ENCODE measurements at places on chromosomes 5 and 9. TPM values are rescaled to one million over a fixed set of nuclear protein-coding genes. Genes with fewer than 3 reads are reported as not detected.

- no peak for DNase-seq
These were observed 85.0 kb downstream of the MEGF10 start for GRCh38 chr5:127375544-127376091.

- no peak for DNase-seq
These were observed 116.2 kb upstream of the RAPGEF1 start for GRCh38 chr9:131856105-131856504.

DNA sequence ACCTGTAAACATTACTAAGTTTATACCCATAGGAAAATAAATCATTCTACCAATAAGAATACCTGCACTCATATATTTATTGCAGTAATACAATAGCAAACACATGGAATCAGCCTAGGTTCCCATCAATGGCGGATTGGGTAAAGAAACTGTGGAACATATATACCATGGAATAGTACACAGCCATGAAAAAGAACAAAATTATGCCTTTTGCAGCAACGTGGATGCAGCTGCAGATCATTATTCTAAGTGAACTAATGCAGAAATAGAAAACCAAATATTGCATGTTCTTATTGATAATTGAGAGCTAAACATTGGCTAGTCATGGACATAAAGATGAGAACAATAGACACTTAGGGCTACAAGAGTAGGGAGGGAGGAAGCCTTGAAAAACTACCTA lies 667.4 kb upstream of the WWC1 start:
- DNase-seq = no peak

- no peak for DNase-seq
These were observed 147.8 kb downstream of the CACNA1B start for GRCh38 chr9:138025417-138025816.

GRCh38 chr5:166602271-166602670 lies 1689.2 kb upstream of the WWC1 start:
- DNase-seq = no peak

GRCh38 chr5:4511996-4512656 lies 628.0 kb upstream of the ADAMTS16 start:
- DNase-seq = no peak

DNA sequence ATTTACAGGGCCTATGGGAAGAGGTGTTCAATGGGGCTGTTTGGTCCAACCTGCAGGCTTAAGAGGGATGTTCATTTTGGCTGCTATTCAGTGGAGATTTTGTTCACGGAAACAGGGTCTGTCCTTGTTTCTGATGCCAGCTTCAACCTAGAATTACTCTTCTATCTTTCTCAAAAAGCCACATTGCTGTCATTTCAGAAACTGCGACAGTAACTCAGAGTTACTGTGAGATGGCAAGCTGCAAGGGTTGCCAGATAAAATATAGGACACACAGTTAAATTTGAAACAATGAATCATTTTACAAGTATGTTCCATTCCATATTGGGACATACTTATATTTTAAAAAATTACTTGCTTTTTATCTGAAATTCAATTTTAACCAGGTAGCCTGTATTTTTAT lies 128.0 kb downstream of the NPR3 start:
- no peak for DNase-seq

- no peak for DNase-seq
These were observed 118.1 kb upstream of the CCDC112 start for GRCh38 chr5:115414406-115415142.

- no peak for DNase-seq
These were observed 31.3 kb upstream of the GRIA1 start for GRCh38 chr5:153459051-153459743.

DNA sequence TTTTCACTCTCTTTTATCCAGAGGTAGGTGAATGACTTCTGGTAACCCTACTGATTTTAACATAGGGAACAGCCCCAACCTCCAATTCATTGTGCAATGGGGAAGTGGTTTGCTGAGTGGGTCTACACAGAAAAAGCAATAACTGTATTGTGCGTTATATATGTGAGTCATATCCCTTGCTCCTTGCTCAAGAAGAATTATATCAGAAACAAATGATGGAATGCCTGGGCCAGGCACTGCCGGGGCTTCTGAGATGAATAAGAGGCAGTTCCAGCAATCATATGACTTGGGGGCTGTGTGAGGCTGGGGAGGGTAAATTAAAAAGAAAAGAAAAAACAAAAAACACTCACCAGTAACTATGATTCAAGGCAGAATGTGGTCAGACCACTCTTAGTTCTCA lies 79.2 kb upstream of the ABCA1 start:
- no peak for DNase-seq

DNA sequence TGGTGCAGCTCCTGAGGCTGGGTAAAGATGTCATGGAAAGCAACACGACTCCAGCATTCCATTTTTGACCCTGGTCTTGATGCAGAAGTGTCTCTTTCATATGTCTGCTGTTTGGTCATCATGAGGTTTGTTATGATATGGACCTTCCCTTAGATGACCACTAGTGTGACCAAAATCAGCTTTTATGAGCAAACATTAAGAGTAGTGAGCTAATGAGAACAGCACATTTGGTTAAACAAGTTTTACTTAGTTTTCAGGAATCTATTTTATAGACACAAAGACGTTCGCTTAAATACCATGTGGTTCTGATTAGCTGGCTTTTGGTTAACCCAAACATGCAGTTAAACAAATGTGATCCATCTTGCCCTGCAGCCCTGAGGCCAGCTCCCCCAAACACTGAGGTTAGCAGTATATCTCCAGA lies 56.7 kb upstream of the ACTBL2 start:
- DNase-seq = no peak

DNA sequence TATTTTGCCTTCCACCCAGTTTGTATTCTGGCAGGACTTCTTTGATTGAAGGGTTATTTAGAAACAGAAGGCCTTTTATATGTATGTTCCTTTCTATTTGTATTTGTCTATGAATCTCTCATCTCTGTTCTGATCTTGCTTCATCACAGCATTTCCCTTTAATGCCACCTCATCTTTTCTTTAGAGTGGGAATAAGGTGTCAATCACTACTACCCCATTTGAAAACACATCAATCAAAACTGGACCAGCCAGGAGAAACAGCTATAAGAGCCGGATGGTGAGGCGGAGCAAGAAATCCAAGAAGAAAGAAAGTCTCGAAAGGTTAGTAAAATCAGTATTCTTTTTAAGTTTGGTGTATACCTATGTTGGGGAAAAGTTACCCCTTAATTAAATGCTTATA lies 36.3 kb downstream of the CD180 start:
- no peak for DNase-seq

DNA sequence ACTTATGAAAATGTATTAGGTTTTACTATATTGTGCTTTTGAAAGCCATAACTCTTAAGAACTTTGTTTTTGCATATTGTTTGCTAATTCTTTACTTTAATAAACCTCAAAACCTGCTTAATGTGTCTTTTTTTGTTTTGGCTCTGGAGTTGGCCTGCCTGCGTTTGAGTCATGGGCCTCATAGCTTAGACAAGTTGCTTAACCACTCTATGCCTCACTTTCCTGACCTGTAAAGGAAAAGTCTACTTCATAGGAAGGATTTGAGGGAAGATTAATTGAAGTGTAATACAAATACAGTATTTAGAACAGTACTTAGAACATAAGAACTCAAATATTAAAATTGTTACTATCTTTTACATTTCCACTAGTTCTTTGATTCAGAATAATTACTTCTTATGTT lies 10.3 kb downstream of the SMIM32 start:
- DNase-seq = no peak

- DNase-seq = no peak
These were observed 236.9 kb downstream of the ARRDC3 start for GRCh38 chr5:91146230-91146629.

GRCh38 chr5:144944936-144945335 lies 774.3 kb downstream of the KCTD16 start:
- DNase-seq = no peak

DNA sequence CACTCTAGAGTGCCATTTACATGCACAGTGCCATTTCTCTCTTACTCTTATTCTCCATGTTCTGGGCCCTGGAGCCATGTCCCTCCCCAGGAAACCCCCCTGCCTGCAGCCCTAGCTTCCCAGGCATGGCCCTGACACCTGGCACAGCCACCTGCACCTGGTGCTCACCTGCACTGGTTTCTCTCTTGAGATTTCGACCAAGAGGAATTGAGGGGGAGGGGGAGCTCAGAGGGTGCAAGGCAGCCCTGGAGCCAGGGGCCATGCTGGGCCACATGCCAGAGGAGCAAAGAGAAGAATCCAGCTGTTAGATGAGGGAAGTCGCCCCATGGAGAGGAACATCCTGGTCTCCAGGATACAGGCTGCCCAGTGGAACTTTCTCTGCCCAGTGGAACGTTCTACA lies 65.0 kb upstream of the RAPGEF1 start:
- DNase-seq = no peak

- DNase-seq = no peak
These were observed 46.6 kb downstream of the SPATA31D1 start for GRCh38 chr9:82034956-82035731.

- no peak for DNase-seq
These were observed 143.9 kb downstream of the CACNA1B start for GRCh38 chr9:138021251-138022056.

DNA sequence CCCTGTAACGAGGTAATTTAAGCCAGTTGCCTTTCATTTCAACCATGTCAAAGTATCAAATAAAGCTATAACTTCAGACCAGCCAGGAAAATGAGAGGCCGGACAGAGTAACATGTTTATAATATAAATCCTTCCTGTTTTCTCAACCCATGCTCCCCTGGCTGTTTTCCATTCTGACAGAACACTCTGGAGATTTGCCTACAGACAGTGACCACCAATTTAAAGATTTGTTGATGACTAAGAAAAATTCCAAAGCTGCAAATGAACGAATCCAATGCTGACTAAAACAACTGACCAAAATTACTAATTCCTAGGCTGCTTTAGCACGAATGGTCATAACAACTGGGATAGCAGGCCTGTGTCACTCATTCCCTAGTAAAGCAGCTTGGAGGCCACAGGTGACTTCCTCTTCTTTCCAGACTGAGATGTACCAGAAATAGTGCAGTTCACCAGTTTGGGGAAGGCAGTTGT lies 141.4 kb downstream of the AOPEP start:
- DNase-seq = no peak

GRCh38 chr9:28320616-28321015 lies 747.3 kb upstream of the C9orf72 start:
- no peak for DNase-seq

- no peak for DNase-seq
These were observed 78.9 kb upstream of the ZNF462 start for GRCh38 chr9:106784076-106784475.

DNA sequence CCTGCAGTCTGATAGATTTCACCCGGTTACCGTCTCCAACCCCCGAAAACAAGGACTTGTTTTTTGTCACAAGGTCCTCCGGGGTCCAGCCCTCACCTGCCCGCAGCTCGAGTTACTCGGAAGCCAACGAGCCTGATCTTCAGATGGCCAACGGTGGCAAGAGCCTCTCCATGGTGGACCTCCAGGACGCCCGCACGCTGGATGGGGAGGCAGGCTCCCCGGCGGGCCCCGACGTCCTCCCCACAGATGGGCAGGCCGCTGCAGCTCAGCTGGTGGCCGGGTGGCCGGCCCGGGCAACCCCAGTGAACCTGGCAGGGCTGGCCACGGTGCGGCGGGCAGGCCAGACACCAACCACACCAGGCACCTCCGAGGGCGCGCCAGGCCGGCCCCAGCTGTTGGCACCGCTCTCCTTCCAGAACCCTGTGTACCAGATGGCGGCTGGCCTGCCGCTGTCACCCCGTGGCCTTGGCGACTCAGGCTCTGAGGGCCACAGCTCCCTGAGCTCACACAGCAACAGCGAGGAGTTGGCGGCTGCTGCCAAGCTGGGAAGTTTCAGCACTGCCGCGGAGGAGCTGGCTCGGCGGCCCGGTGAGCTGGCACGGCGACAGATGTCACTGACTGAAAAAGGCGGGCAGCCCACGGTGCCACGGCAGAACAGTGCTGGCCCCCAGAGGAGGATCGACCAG lies 121.3 kb downstream of the DAB2IP start:
- DNase-seq = no peak

- DNase-seq = no peak
These were observed 21.5 kb upstream of the PLEKHG4B start for GRCh38 chr5:70440-70839.

GRCh38 chr9:94287877-94288513 lies 28.9 kb downstream of the ZNF169 start:
- DNase-seq = no peak

Gene SLC34A3
- total RNA-seq = 0.15 TPM

Gene SLC36A3
- not detected for total RNA-seq

Gene GZMA
- total RNA-seq = not detected

Gene LCN15
- total RNA-seq = 0.76 TPM

Gene BAAT
- 0.25 TPM for total RNA-seq

Gene PKD2L2
- total RNA-seq = not detected

Gene MRPS2
- total RNA-seq = 85.1 TPM

Gene ADAMTS2
- 3.9 TPM for total RNA-seq

Data from HCT116 (cell line).